ENCODE measurements at places on chromosomes 5 and 9.

- no peak for DNase-seq
Observed at GRCh38 chr5:130937046-130937445, 228.0 kb downstream of the HINT1 start.

- no peak for DNase-seq
Observed at GRCh38 chr5:96936431-96937320, 796 bp downstream of the LNPEP start.

GRCh38 chr5:131509801-131510200 lies 125.2 kb downstream of the RAPGEF6 start:
- DNase-seq, result no peak

DNA sequence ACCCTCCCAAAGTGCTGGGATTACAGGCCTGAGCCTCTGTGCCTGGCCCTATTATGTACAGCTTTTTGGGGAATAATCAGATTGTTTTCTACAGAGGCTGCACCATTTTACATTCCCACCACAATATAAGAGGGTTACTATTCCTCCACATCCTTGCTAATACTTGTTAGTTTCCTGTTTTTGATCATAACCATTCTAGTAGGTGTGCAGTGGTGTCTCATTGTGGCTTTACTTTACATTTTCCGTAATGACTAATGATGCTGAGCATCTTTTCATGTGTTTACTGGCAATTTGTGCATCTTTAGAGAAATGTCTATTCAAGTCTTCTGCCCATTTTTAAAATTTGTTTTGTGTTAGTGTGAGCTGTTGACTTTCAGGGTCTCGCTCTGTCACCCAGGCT lies 18.3 kb downstream of the PTPN3 start:
- no peak for DNase-seq

- no peak for DNase-seq
Observed at GRCh38 chr5:120446901-120447300, 17.2 kb upstream of the PRR16 start.

- no peak for DNase-seq
Observed at GRCh38 chr5:61625137-61625561, 293.1 kb downstream of the ZSWIM6 start.

DNA sequence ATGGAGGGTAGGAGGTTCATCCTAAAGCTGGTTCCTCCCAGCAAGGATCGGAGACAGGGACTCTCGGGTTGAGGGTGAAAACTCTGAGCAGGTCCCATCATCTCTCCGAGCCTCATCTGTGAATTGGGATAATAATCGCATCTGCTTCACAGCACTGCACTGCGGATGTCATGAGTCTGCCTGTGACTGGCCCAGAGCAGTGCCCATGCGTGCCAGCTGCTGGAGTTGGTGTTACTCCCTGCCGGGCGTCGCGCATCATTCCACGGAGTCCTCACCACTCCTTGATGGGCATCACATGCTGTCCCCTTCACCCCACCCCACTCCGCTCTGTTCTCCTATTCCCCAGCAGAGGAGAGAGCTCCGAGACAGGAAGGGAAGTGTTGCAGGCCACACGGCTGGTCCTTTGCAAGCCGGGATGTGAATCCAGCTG lies 35.1 kb upstream of the ORM1 start:
- DNase-seq, result no peak
